ENCODE measurements at places on chromosomes 2 and 18. TPM values are rescaled to one million over a fixed set of nuclear protein-coding genes. Genes with fewer than 3 reads are reported as not detected.

DNA sequence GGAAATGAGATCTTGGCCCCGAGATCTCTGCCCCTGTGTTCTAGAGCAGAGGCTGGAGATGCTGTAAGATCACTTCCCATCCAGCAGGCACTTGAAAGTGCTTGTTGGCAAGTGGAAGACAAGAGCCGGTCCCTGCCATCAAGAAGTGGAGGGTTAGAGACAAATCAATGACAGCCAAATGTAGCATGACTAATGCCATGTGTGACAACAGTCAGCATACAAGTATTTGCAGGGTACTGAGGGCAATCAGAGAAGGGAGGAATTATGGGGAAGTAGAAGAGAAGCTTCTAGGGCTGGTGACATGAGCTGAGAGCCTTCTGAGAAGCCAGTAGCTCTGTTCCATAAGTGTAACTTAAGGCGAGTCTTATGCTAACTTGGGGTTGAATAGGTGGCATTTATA is 58.6 kb downstream of the TMEM17 start:
- DNase-seq: no peak

- no peak for DNase-seq
Observed at GRCh38 chr2:34831096-34831495, 1232.0 kb upstream of the FAM98A start.

The ACADL gene
- not detected for total RNA-seq

The SEH1L gene
- total RNA-seq: 36.5 TPM

The IL36G gene
- not detected for total RNA-seq

DNA sequence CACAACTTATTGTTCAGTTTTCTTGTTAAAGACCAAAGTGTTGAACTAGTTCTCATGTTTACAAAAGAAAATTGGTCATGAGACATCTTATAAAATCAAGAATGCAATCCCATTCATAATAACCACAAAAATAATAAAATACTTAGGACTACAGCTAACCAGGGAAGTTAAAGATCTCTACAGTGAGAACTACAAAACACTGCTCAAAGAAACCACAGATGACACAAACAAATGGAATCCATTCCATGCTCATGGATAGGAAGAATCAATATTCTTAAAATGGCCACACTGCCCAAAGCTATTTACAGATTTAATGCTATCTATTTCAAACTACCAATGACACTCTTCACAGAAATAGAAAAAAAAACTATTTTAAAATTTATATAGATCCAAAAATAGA is 1354.8 kb upstream of the CDH2 start:
- DNase-seq: no peak

DNA sequence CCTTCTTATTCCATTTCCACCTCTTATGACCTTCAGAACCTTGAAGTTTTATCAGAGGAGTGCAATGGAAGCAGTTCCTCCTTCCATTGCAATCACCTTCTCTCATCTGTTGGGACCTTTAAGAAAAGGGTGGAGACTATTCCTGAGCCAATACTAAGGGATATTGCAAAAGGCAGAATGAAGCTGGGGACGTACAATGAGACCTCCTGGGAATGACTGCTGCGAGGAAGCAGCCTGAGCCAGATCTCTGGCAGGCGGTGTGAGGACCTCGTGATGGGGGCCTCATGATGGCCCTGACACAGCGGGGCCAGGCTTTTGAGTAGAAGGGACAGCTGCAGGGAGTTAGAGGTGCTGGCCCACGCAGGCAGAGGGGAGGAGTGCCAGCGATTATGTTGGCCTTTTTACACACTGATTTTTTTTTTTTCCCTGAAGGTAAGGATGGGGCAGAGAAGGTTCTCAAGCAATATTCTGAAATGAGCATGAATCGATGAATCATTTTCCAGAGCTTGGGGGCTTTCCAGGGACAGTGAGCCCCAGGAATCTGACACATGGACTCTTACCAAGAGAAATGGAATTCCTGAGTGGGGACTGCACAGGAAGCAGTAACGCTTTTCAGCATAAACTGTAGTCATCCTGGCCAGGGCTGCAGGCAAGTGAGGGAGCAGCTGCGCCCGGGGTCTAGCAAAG is 40.0 kb upstream of the LAPTM4A start:
- DNase-seq: peak; percentile 97

GRCh38 chr18:3424280-3424890 is 25.6 kb upstream of the TGIF1 start:
- DNase-seq: no peak

- peak; percentile 76 for DNase-seq
Observed at GRCh38 chr2:54634564-54635511, 88.6 kb upstream of the EML6 start.

DNA sequence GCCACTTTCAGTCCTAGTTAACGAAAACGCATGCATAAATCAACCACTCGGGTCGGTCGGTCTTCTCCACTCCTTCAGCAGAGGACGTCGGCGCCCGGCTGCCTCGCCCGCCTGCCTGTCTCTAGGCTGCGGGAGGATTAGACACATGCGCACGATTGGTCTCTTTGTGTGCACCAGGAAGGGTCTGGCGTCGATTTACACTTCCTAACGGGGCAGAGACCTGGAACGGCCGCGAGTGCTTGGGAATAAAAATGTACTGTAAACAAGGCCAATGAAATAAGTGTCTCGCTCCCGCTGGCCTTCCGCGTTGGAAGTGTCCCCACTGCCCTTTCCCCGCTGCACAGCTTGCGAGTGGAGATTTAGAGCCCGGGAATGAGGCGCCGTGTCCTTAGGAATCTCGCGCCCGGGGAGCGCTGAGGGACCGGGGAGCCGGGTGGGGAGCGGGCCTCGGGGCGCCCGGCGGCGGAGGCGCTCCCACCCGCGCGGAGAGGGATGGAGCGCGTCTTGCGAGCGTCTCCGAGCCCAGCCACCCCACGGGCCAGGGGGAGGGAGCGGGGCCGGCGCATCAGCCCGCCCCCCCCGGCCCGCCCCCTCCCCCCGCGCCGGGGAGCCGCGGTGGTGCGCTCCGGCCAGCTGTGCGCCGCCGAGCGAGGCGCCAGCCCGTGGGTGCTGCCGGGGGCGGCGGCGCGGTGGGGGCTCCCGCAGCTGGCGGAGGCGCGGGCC is at the start of gene DOK6:
DOK6 (plus strand) TSS at position 636 of the 723 bp plus-strand sequence.
- DNase-seq: peak; percentile 79

The SLC19A3 gene
- 0.65 TPM for total RNA-seq

The LYPD6B gene
- 3.9 TPM for total RNA-seq

The ERICH2 gene
- total RNA-seq: not detected

GRCh38 chr2:187594801-187595200 is 40.6 kb upstream of the TFPI start:
- DNase-seq: peak; percentile 19

The KHK gene
- total RNA-seq: not detected

The TNFAIP6 gene
- 8.9 TPM for total RNA-seq

DNA sequence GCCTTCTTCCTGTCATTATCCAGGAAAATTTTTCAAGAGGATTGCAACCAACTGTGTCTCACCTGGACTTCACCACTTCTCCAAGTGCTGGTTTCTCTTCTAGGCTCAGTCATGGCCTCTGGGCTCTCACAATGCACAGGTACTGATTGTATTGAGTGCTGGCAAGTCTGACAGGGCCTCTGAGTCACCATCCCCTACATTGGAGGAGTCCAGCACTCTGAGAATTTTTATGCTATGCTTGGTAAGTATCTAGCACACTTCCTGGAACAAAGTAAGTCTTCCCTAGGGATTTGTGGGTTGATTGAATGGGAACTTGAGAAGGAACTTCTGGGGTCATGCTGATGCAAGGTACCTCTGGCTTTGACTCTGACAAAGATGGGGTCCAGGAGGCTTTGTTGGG is 147.2 kb upstream of the CELF4 start:
- no peak for DNase-seq

DNA sequence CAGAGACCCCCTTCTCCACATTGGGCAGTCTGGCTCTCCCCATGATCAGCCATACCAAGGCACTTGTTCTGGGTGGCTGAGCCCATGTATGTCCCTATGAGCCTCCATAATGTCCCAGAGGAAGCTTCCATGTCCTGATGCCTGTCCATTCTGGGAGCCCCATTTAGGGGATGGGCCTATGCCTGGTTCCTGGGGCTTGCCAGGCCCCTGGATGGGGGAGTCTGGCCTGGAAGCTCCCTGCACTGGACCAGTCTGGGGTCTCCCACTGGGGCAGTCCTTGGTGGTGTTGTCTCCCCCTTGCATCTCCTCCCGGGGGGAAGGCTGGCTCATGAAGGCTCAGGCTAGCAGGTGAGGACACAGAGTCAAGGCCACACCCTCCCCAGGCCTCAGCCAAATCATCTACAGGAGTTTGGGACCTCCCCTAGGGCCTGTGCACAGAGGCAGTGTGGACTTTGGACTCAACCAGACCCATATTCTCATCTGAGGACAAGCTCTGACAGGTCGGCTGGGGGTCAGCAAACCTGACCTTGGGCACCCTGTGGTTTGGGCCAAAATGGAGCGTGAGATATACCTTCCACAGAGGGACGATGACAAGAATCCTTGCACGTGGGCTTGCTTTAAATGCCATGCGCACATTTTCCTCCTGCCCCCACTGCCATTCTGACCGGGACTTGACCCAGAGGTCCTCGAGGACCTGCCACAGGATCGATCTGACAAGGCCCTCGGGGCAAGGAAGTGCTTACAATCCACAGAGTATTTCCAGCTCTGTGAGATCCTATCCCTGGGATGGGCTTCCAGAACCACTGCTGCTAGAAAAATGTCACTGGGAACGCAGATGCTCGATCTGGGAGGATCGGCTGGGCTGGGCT is 38.8 kb downstream of the INHBB start:
- DNase-seq: no peak

- DNase-seq: no peak
Observed at GRCh38 chr2:44618251-44619023, 256.7 kb downstream of the CAMKMT start.

- DNase-seq: no peak
Observed at GRCh38 chr2:193336781-193337180, 1142.0 kb upstream of the TMEFF2 start.

GRCh38 chr2:46042207-46042637 is 255.0 kb upstream of the EPAS1 start:
- no peak for DNase-seq

GRCh38 chr2:64613276-64613675 is 40.4 kb downstream of the SERTAD2 start:
- no peak for DNase-seq

The CHRNG gene
- not detected for total RNA-seq
